ENCODE measurements at places on chromosomes 4 and X. TPM values are rescaled to one million over a fixed set of nuclear protein-coding genes. Genes with fewer than 3 reads are reported as not detected.

The PDLIM3 gene
- not detected for total RNA-seq

GRCh38 chr4:6869944-6870343 is 39.7 kb upstream of the TBC1D14 start:
- peaks cover 17% of the 10 kb centered on the region for H3K36me3 ChIP-seq
- no peaks in the 10 kb centered on the region for H3K27me3 ChIP-seq
- no peaks in the 10 kb centered on the region for H3K4me1 ChIP-seq

The C4orf51 gene
- total RNA-seq = not detected

DNA sequence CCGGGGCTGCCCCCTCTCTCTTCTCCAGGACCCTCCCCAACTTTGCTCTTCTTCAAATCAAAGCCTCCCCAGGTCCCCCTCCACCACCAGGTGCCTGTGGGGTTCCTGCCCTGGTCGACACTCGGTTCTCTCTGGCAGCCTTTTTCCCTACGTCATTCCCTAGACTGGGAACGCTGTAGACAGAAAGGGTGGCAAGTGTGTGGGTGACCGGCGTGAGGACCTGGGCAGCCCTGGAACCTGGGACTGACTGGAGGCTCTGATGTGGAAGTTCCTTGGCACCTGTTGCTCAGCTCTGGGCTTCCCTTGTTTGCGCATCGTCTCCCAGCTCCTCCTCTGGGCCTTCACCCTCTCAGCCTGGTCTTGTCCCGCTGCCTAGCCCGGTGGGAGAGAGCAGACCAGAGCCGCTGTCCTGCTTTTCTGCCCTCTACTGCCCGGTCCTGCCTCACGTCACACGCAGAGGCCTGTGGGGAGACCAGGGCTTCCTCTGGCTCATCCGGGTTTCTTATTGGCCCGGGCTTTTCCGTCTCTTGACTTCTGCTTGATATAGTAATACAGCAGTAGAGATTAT is 1.3 kb downstream of the TACC3 start:
- H3K4me3 ChIP-seq = peak overlapping the region; percentile 98
- H3K27me3 ChIP-seq = no peaks in the 10 kb centered on the region
- DNase-seq = peak; percentile 55
- H3K36me3 ChIP-seq = peaks cover 60% of the 10 kb centered on the region
- H3K4me1 ChIP-seq = peaks cover 68% of the 10 kb centered on the region

The AWAT2 gene
- not detected for total RNA-seq

Data from activated CD4-positive, alpha-beta memory T cell treated with anti-CD3 and anti-CD28 coated beads, Interleukin-2, amount 10 ng/mL, durations not matched to agents 7 days and 5 days (primary cell).